ENCODE measurements at places on chromosomes 5 and 9.

DNA sequence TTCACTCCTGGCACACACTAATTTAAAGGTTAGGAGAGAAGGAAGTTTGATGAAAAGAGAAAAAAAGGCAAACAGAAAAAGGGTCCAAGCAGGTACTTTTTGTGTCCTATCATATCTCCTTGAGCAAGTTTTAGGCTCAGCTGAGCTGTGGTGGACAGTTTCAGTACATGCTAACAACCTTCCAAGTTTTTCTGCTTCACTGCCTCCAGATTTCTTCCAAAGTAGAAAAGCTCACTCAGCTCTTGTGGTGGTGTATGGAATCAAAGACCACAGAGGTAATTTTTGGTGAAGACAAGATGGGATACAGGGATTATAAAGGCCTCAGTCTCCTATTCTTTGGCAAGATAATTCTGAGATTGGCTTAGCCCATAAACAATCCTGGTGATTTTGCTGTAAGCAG lies 921.8 kb downstream of the NR2F1-AS1 start:
- no peak for DNase-seq

- no peak for DNase-seq
Observed at GRCh38 chr9:121395558-121395957, 25.5 kb upstream of the STOM start.

GRCh38 chr9:94627287-94627686 lies 12.0 kb downstream of the FBP1 start:
- DNase-seq, result no peak

GRCh38 chr5:101531026-101531425 lies 627.9 kb upstream of the ST8SIA4 start:
- no peak for DNase-seq

GRCh38 chr5:132445930-132446329 lies 44.6 kb downstream of the IRF1 start:
- DNase-seq, result no peak

GRCh38 chr5:150061538-150061995 lies 24.8 kb downstream of the CSF1R start:
- DNase-seq, result no peak

- no peak for DNase-seq
Observed at GRCh38 chr5:159660401-159660800, 255.9 kb upstream of the ADRA1B start.

- DNase-seq, result no peak
Observed at GRCh38 chr9:13165236-13165945, 114.1 kb downstream of the MPDZ start.

- no peak for DNase-seq
Observed at GRCh38 chr9:87063246-87063645, 115.9 kb upstream of the GAS1 start.

DNA sequence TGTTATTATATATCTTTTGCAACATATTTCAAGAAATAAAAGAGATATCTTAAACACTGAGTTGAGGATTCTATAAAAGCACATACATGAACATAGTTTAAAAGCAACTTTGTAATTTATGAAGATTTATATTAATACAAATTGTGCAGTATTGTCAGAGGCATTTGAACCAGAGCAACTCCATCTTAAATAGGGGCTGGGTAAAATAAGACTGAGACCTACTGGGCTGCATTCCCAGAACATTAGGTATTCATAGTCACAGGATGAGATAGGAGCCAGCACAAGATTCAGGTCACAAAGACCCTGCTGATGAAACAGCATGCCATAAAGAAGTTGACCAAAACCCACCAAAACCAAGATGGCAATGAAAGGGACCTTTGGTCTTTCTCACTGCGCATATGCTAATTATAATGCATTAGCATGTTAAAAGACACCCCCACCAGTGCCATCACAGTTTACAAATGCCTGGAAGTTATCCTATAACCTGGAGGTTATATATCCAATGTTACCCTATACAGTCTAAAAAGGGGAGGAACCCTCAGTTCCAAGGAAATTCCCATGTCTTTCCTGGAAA lies 320.2 kb downstream of the FAM170A start:
- DNase-seq, result no peak

DNA sequence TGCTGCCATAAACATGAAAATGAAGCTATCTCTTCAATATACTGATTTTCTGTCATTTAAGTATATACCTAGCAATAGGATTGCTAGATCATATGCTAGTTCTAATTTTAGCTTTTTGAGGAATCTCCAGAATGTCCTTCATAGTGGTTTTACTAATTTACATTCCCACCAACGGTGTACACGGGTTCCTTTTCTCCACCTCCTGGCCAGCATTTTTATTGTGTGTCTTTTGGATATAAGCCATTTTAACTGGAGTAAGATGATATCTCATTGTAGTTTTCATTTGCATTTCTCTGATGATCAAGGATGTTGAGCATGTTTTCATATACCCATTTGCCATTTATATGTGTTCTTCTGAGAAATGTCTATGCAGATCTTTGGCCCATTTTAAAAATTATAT lies 446.5 kb downstream of the GABRG2 start:
- DNase-seq, result no peak

DNA sequence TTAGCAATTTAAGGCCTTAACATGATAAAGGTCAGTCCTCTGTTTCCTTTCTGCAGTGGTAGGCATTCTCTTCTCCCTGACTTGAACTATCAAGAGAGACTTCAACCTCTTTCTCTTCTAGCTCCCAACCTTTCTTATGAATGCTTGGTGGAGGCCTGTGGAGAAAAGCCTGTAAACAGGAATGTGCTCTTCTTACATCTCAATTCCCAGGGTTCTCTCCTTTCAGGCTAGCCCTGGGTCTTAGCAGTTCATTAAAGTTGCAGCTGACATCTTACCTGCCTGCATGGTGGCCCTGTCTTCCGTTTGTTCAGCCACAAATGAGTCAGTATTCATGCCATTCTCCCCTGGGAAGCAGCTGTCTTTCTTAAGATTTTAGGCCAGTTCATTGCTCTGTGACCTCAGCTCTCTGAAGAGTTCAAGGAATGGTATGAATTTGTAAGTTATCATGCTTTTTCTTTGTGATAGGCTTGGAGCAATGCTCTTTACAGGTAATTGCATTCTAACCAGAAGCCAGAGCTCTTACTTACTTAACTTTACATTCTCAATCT lies 77.8 kb downstream of the ADCY2 start:
- DNase-seq, result no peak

- DNase-seq, result no peak
Observed at GRCh38 chr9:105760053-105760452, 65.7 kb downstream of the TMEM38B start.

GRCh38 chr5:153827397-153827796 lies 211.3 kb downstream of the FAM114A2 start:
- DNase-seq, result no peak

GRCh38 chr9:79570448-79571308 lies 1.1 kb upstream of the TLE4 start:
- DNase-seq, result no peak

DNA sequence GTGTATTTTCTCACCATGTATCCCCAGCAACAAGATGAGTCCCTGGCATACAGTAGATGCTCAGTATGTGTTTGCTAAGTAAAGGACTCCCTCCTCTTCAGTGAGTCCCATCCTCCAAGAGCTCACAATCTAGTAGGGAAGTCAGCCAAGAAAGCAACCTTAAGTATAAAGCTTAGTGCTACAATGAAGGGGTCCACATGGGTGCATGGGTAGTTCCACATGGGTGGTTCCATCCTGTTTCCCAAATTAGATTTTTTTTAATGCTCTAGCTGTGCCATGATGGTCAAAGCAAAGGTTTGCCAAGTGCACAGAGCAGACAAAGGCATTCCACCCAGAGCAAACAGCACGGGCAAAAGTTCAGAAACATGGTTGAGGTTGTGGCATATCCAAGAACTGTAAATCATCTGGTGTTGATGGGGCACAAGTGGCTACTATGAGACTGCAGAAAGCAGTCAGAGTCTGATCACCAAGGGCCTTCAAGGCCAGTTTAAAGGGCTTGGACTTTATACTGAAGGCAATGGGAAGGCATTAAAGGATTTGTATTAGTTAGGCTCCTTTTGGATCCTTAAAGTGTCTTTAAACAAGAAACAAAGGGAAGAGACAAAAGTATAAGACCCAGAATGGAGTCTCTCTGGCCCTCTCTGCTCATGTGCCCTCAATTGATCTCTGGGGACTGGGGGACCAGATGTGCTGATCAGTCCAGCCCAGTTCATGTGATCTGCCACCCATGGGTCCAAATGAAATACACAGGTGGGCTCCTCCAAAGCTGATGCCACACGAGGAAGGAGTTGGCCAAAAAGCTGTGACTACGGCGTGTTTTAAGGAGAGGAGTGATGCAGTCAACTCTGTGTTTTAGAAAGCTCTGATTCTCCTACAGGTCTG lies 9.0 kb upstream of the CPLX2 start:
- DNase-seq, result no peak

DNA sequence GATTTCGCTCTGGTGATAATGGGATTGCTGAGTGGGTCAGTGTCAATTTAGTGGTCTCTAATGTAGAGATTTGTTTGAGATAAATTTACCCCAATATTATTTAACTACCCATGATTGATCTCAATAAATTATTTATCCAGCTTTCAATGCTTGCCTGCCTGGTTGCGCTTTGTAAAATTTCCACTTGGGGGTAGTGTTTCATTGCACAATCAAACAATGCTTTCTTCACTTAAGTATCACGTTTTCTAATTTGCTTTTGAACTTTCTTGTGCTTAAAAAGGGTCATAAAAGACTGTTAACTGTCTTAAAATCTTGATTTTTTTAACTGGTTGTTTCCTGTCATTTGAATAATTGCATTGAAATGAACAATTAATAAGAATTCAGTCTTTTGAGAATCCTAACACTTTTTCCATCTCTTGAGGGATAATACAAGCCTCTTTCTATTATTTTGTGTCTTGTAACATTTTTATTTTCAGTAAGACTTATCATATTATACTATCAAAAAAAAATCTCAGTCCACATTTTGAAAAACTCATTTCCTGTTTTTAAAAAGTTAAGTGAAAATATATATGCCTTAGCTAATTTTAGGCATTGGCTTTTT lies 18.7 kb downstream of the HSD17B4 start:
- DNase-seq, result no peak

GRCh38 chr9:97696803-97697601 lies at the start of gene XPA:
TSS of gene XPA (minus strand) at chr9:97697340. CDS start at chr9:97697292, 48 bp downstream.
- DNase-seq, result peak; percentile 92

GRCh38 chr5:144598451-144599068 lies 427.9 kb downstream of the KCTD16 start:
- no peak for DNase-seq

DNA sequence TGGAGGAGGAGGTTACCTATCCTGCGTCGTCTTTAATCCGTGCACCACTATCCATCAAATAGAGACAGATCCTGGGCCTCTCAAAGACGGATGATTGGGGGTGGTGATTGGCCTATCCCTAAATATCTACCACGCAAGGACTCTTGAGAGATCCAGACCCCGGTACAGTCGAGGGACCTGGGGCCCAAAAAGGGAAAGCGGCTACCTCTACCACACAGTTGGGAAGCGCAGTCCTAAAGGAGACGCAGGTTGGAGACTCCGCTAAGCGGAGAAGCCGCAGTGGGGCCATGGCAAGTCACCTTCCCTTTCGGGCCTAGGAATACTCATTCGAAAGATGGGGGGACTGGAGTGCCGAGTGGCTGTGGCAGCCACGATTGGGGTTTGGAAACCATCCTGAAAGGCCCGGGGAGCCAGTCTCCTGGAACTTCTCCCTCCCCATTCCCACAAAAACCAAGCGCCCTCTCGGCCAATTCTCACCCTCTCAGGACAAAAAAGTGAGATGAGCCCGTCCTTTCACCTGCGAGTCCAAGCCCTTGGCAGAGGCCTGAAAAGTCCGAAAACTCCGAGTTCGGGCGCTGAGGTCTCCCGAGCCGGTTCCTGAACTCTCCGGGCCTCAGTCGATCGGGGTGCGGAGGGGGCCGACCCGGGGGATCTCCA lies 499 bp upstream of the FOXE1 start:
- no peak for DNase-seq

- DNase-seq, result no peak
Observed at GRCh38 chr5:132089363-132089762, 15.8 kb downstream of the CSF2 start.

GRCh38 chr5:160118349-160119141 lies 705 bp downstream of the PWWP2A start:
- peak; percentile 7 for DNase-seq

DNA sequence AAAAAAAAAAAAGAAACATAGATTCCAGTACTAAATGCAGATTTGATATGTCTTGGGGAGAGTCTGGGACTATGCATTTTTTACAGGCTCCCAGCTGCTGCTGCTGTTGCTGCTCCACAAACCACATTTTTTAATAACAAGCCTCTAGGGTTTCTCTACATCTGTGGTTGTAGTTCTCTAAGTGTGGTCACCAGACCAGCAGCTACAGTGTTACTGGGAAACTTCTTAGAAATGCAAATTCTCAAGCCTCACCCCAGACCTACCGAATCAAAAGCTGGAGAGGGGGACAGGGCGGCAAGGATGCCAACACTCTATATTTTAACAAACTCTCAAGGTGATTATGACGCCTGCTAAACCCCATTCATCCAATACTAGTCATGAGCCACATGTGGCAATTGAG lies 293.4 kb upstream of the PTGER4 start:
- no peak for DNase-seq

DNA sequence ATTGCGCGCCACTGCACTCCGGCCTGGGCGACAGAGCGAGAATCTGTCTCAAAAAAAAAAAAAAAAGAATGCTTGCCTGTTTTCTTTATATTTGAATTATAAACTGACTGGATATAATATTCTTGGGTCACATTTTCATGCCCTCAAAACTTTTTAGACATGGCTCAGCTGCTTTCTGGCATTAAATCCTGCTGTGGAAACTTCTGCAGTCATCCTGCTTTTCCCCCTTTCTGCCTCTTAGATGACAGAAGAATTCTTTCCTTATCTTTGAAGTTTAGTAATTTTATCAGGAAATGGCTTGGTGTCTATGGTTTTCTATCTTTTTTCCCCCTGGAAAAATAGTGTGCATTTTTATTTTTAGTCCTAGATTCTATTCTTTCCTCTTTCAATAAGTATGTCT lies 234.5 kb downstream of the AOPEP start:
- no peak for DNase-seq

DNA sequence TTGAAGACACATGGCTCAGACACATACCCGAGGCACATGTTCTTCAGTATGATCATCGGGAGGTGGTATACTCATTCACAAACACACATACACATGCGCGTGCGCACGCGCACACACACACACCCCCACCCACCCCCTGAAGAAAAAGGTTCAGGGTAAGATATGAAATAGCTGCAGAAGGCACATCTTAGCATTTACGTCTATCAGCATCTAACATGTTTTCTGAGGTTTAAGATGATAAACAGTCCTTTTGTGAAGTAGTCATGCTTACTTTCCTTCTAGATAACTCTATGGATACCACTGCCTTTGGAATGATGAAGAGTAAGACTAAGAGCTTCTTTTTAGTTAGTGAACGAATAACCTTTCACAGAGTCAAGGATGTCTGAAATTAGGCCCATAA lies 105.1 kb upstream of the GNA14 start:
- DNase-seq, result no peak

- DNase-seq, result no peak
Observed at GRCh38 chr5:82971901-82972300, 105.3 kb downstream of the TMEM167A start.
